ENCODE measurements at places on chromosomes 2 and 18.

GRCh38 chr2:24771764-24772586, 21.2 kb downstream of the PTRHD1 start:
- DNase-seq = no peak

DNA sequence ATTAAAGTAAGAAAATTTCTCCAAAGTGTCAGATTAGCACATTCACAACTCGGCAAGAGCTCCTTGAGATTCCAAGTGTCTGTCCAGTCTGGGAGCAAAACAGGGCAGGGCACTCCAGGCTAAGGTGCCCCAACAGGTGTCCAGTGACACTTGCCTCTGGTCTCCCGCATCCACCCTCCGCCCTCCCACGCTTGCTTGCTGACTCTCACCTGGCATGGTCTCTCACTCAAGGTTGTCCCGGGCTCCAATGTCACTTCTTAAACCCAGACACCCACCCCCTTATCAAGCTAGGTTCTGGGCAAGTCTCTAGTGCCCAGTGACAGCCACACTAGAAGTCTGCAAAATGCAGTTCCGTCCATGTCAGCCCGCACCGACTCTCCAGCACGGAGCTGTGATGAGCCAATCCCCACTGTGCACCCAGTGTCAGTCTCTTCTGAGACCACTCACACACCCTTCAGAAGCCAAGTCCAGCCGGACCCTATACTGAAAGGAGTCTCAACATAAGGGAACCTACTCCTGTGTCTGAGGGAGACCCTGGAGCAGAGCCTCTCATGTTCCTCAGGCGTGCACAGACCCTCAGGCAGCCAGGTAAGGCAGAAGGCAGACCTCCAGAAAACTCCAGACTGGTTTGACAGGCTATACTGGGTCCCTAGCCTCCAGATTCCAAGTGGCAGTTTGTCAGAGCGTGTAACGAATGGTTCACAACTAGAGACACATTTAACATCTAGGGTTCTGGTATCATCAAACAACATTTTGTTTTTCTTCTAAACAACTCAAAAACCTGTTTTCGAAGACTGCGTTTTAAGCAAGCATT, 45.6 kb downstream of the HDLBP start:
- DNase-seq = no peak

- DNase-seq = no peak
Measured at GRCh38 chr18:48946329-48946835, 4.4 kb downstream of the SMAD7 start.

GRCh38 chr2:236172255-236173035, 4.3 kb upstream of the GBX2 start:
- DNase-seq = no peak

DNA sequence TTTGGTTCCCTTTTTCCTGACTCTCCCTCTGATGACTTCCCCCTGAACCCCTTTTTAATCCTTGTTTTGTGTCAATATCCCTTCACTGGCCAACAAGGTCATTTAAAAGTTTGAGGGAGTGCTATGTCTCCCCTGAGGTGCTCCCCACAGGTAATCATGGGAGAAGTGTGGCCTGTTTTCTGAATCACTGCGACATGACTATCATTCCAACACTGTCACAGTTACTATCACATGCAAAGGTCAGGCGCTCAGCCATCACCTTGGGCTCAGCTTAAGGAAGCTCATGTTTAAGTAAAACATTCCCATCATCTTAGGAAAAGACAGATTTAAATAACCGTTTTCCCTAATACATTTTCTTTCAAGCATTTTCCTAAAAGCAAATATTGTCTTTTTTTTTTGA, 20.9 kb upstream of the ACAA2 start:
- no peak for DNase-seq

DNA sequence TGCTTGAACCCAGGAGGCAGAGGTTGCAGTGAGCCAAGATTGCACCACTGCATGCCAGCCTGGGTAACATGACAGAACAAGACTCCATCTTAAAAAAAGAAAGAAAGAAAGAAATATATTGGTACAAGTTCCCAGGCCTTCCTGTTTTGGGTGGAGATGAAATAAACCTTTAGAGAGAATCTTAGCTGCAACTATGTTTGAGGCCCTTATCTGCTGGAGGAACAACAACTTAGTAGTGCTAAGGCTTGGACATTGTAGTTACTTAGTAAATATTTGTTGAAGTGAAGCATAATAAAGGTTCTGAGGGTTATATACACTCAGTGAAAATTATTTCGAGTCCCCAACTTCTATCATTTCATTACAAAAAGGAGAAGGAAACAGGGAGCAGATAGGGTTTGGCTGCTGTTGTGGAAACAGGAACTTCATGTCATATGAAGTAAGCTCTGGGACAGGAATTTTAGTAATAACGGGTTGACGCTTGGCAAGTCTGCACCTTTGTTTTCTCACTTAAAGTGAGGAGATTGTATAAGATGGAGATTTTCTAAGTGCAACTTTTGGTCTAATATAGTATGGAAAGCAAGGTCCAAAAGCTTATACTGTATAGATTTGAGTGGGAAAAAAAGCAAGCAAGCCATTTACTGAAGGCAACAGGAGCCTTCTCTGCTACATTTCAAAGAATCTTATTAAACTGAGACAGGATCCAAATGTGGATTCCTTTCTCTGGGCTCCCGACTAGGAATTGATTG, 40.0 kb upstream of the AGPS start:
- no peak for DNase-seq

GRCh38 chr2:195251214-195251613, 405.8 kb upstream of the SLC39A10 start:
- DNase-seq = peak; percentile 52

DNA sequence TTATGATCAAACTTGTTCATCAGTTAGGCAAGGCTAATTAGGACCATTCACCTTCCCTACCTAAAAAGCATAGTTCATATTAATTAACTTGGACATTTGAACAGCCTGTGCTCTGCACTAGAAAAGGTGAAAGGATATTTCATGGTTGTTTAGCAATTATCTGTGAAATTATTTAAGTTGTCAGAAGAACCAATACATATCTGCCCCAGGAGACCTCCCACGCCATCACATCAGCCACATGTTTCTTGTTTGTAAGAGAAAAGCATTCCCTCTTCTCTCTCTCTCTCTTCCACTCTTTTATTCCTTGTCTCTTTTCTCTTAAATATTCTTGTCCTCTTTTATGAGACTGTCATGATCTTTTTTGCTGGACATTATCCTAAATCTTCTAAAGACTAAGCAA, 282.0 kb upstream of the RND3 start:
- DNase-seq = no peak

DNA sequence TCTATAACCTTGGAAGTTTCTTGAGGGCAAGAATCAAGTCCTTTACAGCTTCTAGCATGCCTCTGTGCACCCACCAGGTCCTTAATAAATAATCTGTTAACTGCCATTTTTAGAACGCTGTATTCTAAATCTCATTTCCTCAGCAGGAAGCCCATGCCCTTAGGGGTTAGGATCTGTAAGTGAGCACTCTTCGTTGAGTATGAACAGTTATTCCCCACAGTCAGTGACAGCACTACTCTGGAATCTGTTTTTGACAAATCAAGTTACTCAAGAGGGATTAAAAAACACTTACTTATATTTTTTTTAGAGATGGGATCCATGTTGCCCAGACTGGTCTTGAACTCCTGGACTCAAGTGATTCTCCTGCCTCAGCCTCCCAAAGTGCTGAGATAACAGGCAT, 14.6 kb downstream of the PAIP2B start:
- DNase-seq = no peak

DNA sequence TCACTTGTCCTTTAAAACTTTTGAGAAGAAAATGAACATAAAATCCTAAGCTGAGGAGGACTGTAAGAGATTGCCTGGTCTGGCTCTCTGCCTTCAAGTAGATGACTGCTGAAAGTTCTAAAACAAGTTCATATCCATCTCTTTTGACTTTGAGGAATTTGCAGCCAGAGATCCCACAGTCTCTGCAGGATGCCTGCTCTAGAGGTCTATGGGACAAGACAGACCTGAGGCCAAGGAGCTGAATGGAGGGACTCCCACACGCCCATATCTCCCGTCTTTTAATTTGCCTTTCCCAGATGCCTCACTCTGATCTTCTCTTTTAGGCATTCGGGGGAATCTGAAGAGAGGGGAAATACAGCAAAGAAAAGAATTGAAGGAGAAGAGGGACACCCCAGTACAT, 255.9 kb upstream of the RASGRP3 start:
- DNase-seq = no peak

DNA sequence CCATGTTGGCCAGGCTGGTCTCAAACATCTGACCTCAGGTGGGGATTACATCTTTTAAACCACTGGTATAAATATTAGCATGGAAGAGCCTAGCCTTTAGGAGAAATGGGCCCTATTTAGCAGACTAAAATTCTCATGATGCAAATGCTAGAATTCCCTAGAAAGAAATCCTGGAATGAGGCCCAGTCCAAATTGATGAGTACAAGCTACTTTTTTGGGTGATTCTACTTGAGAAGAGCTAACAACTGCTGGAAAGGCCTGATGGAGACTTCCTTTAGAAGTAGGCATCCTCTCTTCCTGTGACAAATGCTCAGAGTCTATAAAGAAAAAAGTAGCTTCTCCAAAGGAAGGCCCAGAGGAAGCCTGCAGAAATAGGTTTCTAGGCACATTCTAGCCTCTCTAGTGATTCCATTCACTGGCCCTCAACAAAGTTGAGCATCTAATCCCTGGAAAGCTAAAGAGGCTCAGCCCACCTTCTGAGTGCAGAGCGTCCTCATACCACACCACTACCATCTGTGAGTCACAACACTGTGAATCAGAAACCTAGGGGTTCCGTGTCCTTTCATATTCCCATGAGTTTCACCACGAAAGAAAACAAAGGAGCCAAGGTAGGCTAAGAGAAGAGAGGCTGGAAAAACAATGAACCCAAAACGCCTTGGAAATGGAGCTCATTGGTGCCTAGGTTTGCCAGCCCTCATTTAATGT, 183.1 kb downstream of the C1D start:
- peak; percentile 84 for DNase-seq

DNA sequence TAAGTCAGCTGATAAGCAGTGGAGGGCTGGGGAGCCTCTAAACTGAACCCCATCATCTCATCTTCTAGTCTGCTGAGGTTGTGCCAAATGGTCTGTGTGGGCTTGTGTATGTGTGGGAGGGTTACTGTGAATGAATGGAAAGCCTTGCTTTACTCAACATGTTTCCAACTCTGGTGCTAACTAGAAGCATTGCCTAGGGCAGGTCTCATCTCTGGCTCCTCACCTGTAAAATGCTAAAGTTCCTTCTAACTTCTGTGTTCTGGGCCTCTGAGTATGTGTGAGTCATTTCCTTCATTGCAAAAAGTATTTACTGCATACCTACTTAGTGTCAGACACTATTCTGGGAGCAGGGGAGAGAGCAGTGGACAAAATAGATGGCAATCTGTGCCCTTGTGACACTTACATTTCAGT, 1.3 kb downstream of the LIPG start:
- DNase-seq = no peak

- no peak for DNase-seq
Measured at GRCh38 chr2:178273787-178274360, 79.6 kb downstream of the OSBPL6 start.

DNA sequence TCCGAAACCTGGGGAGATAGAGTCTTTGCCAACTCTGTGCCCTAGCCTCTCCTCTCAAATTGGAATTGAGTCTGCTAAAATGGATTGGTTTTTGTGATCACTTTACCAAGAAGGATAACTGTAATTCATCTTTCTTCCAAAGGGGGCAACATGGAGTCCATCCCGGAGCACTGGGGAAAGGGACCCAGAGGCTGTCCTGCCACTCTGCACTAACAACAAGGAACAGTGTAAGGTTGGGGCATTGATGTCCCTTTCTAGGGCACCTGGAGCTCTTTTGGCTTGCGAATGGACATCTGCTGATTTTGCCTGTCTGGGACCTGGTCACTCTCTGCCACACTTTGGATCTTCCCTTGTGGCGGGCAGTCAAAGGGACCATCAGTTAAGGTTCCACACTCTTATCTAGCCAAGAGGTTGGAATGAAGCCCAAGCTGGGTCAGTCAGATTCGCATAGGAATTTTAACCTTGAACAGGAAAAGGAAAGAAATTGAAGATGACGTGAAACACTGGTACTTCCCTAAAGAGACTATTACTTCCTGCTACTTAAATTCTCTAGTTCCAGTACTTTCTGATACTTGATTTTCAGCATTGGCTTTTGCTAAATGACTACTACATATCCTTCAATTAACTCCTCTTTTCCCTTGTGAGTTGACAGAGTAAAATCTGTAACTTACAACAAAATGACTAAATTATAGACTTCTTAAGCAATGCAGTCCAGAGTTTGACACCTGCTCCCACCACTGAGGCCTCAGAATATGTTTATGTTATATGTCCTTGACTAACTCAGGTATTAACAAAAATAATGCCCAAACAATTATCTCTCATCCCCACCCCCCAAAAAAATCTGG, 64.7 kb upstream of the KLF7 start:
- peak; percentile 44 for DNase-seq

- DNase-seq = no peak
Measured at GRCh38 chr2:12493031-12493513, 223.7 kb upstream of the TRIB2 start.

GRCh38 chr2:96130483-96130882, 7.8 kb downstream of the ASTL start:
- no peak for DNase-seq

GRCh38 chr2:179613701-179614100, 247.7 kb downstream of the ZNF385B start:
- no peak for DNase-seq

DNA sequence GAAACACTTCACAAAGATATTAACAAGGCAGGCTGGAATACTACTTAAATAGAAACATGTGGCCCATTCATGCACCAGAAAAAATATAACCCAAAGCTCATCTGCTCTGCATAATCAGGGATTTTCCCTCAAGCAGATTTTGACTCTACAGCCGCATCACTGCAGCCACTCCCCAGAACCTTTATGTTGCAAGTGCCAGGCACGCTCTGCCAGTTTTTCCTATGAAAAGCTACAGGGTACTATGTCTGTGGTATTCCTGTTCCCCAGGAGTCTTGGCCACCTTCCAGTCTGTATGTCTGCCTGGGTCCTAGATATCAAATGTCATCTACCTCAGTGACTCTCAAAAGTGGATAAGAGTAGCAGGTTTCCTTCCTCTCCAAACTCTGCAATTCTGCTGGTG, 3.8 kb downstream of the COA5 start:
- DNase-seq = no peak

DNA sequence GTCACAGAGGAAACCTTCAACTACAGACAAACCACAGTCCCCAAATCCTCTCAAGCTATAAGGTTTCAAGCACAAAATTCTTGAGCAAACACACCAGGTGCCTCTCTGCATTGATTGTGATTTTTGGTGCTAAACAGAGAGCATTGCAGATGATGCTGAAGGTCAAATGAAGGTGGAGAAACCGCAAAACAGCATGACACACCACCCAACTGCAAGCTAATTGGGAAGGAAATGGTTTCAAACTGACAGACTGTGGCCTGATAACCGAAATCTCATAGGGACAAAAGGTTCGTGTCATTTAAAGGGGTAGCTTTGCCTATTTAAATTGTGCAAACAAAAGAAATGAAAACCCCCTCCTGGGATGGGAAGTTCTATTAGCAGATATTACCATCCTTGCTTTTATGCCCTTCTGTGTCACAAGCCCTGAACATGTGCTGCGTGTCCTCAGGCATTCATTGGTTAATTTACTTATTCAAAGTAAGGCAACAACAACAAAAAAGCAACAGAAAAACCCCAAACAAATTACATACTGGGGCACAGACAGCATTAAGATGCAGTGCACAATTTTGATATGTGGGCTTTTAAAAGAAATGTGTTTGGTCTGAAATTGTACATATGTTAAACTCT, 154.9 kb downstream of the AQP4 start:
- no peak for DNase-seq

- no peak for DNase-seq
Measured at GRCh38 chr18:35164133-35164532, 76.7 kb upstream of the ZNF397 start.

GRCh38 chr2:231382116-231382515, 13.4 kb upstream of the B3GNT7 start:
- no peak for DNase-seq

GRCh38 chr2:166031054-166031453, 77.5 kb upstream of the TTC21B start:
- no peak for DNase-seq

Measured in ACHN (cell line).